T-helper 2 cell treated with Interferon-gamma antibody and Interleukin-4, amounts not matched to agents 100 ng/mL and 5 ng/mL, for 36 hours (primary cell): ENCODE measurements at places on chromosomes 13 and 19. TPM values are rescaled to one million over a fixed set of nuclear protein-coding genes. Genes with fewer than 3 reads are reported as not detected.

Gene ZNF83
- total RNA-seq = 37.7 and 43.1 TPM in 2 replicates

Gene PSG3
- total RNA-seq = not detected in 2 replicates

Gene AXL
- total RNA-seq = not detected in 2 replicates

Gene MARK4
- 20.0 and 20.4 TPM in 2 replicates for total RNA-seq

Gene PCDH8
- 1.2 and 1.3 TPM in 2 replicates for total RNA-seq

Gene NMRK2
- total RNA-seq = not detected in 2 replicates

Gene CYP2F1
- not detected in 2 replicates for total RNA-seq

Gene C5AR2
- 0.86 and 0.95 TPM in 2 replicates for total RNA-seq

Gene ZNF135
- total RNA-seq = 0.09 TPM in 1 of 2 replicates, not detected in the other

Gene TNFSF9
- 1.6 and 2.0 TPM in 2 replicates for total RNA-seq

Gene TMC4
- total RNA-seq = 3.5 and 3.9 TPM in 2 replicates

Gene CALR3
- 0.18 TPM in 1 of 2 replicates, not detected in the other for total RNA-seq

Gene RNF113B
- not detected in 2 replicates for total RNA-seq

Gene PCDH17
- total RNA-seq = not detected in 2 replicates

Gene ZNF541
- 0.39 and 0.50 TPM in 2 replicates for total RNA-seq

Gene ZNF540
- total RNA-seq = 0.41 and 0.64 TPM in 2 replicates

Gene NLRP4
- not detected in 2 replicates for total RNA-seq

Gene SMIM44
- total RNA-seq = not detected in 2 replicates

Gene IRGC
- not detected in 2 replicates for total RNA-seq

Gene NCR1
- not detected in 2 replicates for total RNA-seq

Gene TPP2
- total RNA-seq = 95.8 and 97.3 TPM in 2 replicates

Gene KIRREL2
- total RNA-seq = 0.20 and 0.25 TPM in 2 replicates

Gene PSENEN
- 42.0 and 45.5 TPM in 2 replicates for total RNA-seq

Gene WDR88
- not detected in 2 replicates for total RNA-seq

Gene KLK13
- not detected in 2 replicates for total RNA-seq

Gene PRSS57
- not detected in 2 replicates for total RNA-seq

Gene ZNF66
- total RNA-seq = 12.1 and 14.0 TPM in 2 replicates

Gene FCAR
- not detected in 2 replicates for total RNA-seq

Gene MUC16
- not detected in 2 replicates for total RNA-seq

Gene FGF21
- not detected in 2 replicates for total RNA-seq

Gene ZNF491
- total RNA-seq = 1.1 and 1.9 TPM in 2 replicates

Gene TICAM1
- total RNA-seq = 20.5 and 22.8 TPM in 2 replicates

Gene ZNF627
- 4.5 and 5.0 TPM in 2 replicates for total RNA-seq

Gene CAMSAP3
- 0.11 and 0.16 TPM in 2 replicates for total RNA-seq

Gene HTR2A
- not detected in 2 replicates for total RNA-seq

Gene SPRED3
- total RNA-seq = 1.9 TPM in 2 replicates

Gene DIRAS1
- total RNA-seq = 0.23 TPM in 1 of 2 replicates, not detected in the other

Gene KRTDAP
- not detected in 2 replicates for total RNA-seq

Gene IFNL1
- 0.25 TPM in 1 of 2 replicates, not detected in the other for total RNA-seq

Gene SLAIN1
- total RNA-seq = 34.2 and 37.3 TPM in 2 replicates

Gene FAM124A
- total RNA-seq = 0.11 and 0.36 TPM in 2 replicates

Gene GPR12
- total RNA-seq = not detected in 2 replicates

Gene KLK2
- total RNA-seq = 0.16 and 0.27 TPM in 2 replicates

Gene CCDC124
- 64.2 and 65.9 TPM in 2 replicates for total RNA-seq

Gene RGL3
- total RNA-seq = not detected in 2 replicates

Gene GJB6
- total RNA-seq = 2.6 and 2.7 TPM in 2 replicates

Gene ALG11
- 28.7 and 29.3 TPM in 2 replicates for total RNA-seq

Gene ACP5
- 34.4 and 34.5 TPM in 2 replicates for total RNA-seq

Gene CTU1
- total RNA-seq = 8.2 and 9.0 TPM in 2 replicates

Gene C13orf42
- total RNA-seq = not detected in 2 replicates

Gene KLF16
- total RNA-seq = 21.3 and 23.1 TPM in 2 replicates

Gene GNG14
- total RNA-seq = not detected in 2 replicates

Gene POSTN
- not detected in 2 replicates for total RNA-seq

Gene ZNF208
- 0.05 and 0.20 TPM in 2 replicates for total RNA-seq

Gene ZNF675
- total RNA-seq = 19.2 and 20.6 TPM in 2 replicates

Gene SPRY2
- not detected in 2 replicates for total RNA-seq
